Activated CD4-positive, alpha-beta memory T cell treated with anti-CD3 and anti-CD28 coated beads for 36 hours (primary cell): ENCODE measurements at places on chromosomes 4 and X. TPM values are rescaled to one million over a fixed set of nuclear protein-coding genes. Genes with fewer than 3 reads are reported as not detected.

The COX7B2 gene
- not detected for total RNA-seq

DNA sequence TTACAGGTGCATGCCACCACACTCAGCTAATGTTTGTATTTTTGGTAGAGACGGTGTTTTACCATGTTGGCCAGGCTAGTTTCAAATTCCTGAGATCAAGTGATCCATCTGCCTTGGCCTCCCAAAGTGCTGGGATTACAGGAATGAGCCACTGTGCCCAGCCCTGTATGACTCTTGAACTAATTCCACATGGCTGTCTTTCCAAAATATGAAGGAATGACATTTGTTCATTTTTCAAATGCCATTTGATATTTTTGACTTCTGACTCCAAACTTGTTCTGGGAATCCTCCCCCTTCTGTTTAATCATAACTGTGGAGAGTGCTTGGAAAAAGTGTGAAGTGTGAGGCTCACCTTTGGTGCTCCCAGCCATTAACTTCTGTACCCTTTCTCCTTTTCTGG lies 119.2 kb downstream of the NHS start:
- DNase-seq = no peak

- no peak for DNase-seq
Observed at GRCh38 chr4:36863601-36864000, 380.9 kb upstream of the NWD2 start.

GRCh38 chr4:41753942-41754341 lies 5.4 kb upstream of the PHOX2B start:
- DNase-seq = no peak

The FAM3A gene
- 28.4 TPM for total RNA-seq
